Stimulated activated CD8-positive, alpha-beta memory T cell treated with anti-CD3 and anti-CD28 coated beads, Interleukin-7, amount 100 ng/mL, for 48 hours (primary cell): ENCODE measurements at places on chromosomes 6 and 20.
A peak's percentile ranks its signal among the peaks of the same experiment; 100 is the strongest.

- no peak for DNase-seq
Observed at GRCh38 chr6:33164665-33165373, 27.4 kb downstream of the COL11A2 start.

- DNase-seq: peak; percentile 63
Observed at GRCh38 chr6:134247231-134247833, 70.6 kb downstream of the SGK1 start.

GRCh38 chr6:64890609-64891008 is 816.4 kb downstream of the EYS start:
- no peak for DNase-seq

DNA sequence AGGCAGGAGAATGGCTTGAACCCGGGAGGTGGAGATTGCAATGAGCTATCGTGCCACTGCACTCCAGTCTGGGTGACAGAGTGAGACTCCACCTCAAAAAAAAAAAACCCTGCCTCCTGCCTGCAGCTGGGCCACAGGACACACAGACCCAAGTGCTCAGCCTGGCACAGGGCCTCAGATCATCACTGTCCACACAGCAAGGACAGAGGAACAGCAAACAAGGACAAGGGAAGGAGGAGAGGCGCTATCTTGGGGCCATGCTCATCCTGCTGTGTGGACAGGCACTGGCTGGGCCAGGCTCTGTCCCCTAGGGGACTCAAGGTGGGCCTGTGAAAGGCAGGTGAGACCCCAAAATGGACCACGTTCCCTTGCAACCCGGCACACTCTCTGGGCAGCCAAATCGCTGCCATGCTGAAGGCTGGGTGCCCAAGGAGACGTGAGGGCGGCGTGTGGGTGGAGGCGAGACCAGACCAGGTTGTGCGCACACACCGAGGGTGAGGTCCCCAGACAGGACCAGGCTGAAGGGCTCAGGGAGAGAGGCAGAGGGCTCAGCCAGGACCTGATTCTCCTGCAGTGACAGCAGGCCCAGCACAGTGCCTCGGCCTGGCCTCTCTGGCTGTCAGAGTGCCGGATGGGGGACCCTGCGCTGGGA is 9.1 kb downstream of the UCKL1 start:
- DNase-seq: no peak

GRCh38 chr6:111114087-111114443 is 26.8 kb downstream of the SLC16A10 start:
- DNase-seq: no peak

- DNase-seq: no peak
Observed at GRCh38 chr6:165183071-165183470, 126.3 kb downstream of the C6orf118 start.

- DNase-seq: no peak
Observed at GRCh38 chr6:14919038-14919670, 326.7 kb upstream of the JARID2 start.
